ENCODE measurements at places on chromosomes 11 and 22. TPM values are rescaled to one million over a fixed set of nuclear protein-coding genes. Genes with fewer than 3 reads are reported as not detected.

TEX54 gene
- total RNA-seq: not detected

GVQW3 gene
- total RNA-seq: 0.38 TPM

RASD2 gene
- total RNA-seq: under 0.01 TPM

CELSR1 gene
- total RNA-seq: 52.6 TPM

MUC5AC gene
- total RNA-seq: not detected

ALDH3B2 gene
- 0.87 TPM for total RNA-seq

CLP1 gene
- 22.4 TPM for total RNA-seq

ISX gene
- total RNA-seq: not detected

ZNF215 gene
- total RNA-seq: 3.8 TPM

KIF18A gene
- 8.5 TPM for total RNA-seq

NRGN gene
- 0.15 TPM for total RNA-seq

F2 gene
- 0.11 TPM for total RNA-seq

OR56A1 gene
- total RNA-seq: not detected

ANO9 gene
- total RNA-seq: 9.5 TPM

KRTAP5-9 gene
- total RNA-seq: not detected

APOBEC3C gene
- 53.4 TPM for total RNA-seq

C1QTNF5 gene
- total RNA-seq: 0.55 TPM

OR51B5 gene
- not detected for total RNA-seq

CABP4 gene
- not detected for total RNA-seq

KDM4D gene
- 1.2 TPM for total RNA-seq

PATE2 gene
- not detected for total RNA-seq

ZNRF3 gene
- total RNA-seq: 8.2 TPM

IRAG1 gene
- total RNA-seq: under 0.01 TPM

MRGPRX4 gene
- 0.55 TPM for total RNA-seq

PICK1 gene
- 20.2 TPM for total RNA-seq

DMC1 gene
- 1.7 TPM for total RNA-seq

THY1 gene
- 26.0 TPM for total RNA-seq

ARFIP2 gene
- total RNA-seq: 45.6 TPM

Measured in hair follicular keratinocyte (primary cell).